ENCODE measurements at places on chromosomes 7 and 10.

DNA sequence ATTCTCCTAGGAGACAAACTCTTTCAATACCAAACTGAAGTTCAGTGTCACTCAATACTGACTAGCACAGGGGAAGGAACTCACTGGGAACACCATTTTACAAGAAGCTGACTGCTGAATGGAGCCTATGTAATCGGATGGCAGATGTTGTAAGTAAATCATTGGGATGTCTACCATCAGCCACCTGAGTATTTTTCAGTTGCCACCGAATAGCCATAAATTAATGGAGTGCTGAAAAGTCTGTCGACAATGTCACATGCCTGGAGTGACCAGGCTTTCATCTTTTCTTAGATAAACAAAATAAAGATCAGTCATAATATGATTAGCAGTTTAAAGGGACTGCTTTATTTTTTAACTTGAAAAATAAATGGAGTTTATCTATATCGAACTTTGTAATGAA, 145.9 kb upstream of the SEMA3E start:
- DNase-seq: no peak

DNA sequence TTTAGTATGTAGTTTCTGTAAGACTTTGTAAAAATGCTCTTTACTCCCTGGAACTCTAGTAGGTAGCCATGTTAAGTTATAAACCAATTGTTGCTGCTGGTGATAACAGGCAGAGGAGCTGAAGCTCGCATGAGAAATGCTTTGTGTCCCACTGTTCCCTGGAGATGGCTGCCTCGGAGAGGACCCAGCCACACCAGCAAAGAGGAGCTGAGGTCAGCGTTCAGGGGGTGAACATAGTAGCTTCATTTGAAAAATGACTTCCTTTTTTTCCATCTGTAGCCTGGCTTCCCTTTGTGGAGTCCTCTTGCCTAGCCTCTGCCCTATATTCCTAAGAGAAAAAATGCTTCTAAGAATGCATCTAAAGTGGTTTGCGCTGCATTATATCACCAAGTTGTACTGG, 20.3 kb downstream of the CELF2 start:
- DNase-seq: no peak

DNA sequence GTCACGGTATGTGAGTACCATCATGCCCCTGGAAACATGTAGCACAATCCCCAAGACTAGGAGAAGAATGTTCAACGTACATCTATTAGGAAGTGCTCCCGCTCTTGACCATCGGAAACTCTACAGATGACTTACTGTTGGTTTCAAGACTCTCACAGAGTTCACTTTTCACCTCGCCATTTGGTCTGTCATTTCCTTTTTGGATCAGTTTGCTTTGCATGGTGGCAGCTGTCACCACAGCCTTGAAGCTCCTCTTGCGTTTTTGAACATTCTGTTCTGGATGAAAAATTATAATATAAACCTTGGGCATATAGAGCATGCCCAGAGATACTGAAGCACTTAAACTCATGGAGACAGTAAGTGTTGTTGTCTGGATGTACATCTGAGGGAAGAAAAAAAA, 806.8 kb downstream of the GRM8 start:
- DNase-seq: no peak

GRCh38 chr10:95480102-95480900, 80.9 kb downstream of the SORBS1 start:
- DNase-seq: no peak
